ENCODE measurements at places on chromosomes 2 and 18. TPM values are rescaled to one million over a fixed set of nuclear protein-coding genes. Genes with fewer than 3 reads are reported as not detected.

Gene CDC42EP3
- total RNA-seq: 84.5 TPM

Gene TEKT4
- not detected for total RNA-seq

Gene STK11IP
- 8.6 TPM for total RNA-seq

Gene ABCB11
- 0.55 TPM for total RNA-seq

Gene IL37
- not detected for total RNA-seq

Gene RPRM
- total RNA-seq: 26.0 TPM

DNA sequence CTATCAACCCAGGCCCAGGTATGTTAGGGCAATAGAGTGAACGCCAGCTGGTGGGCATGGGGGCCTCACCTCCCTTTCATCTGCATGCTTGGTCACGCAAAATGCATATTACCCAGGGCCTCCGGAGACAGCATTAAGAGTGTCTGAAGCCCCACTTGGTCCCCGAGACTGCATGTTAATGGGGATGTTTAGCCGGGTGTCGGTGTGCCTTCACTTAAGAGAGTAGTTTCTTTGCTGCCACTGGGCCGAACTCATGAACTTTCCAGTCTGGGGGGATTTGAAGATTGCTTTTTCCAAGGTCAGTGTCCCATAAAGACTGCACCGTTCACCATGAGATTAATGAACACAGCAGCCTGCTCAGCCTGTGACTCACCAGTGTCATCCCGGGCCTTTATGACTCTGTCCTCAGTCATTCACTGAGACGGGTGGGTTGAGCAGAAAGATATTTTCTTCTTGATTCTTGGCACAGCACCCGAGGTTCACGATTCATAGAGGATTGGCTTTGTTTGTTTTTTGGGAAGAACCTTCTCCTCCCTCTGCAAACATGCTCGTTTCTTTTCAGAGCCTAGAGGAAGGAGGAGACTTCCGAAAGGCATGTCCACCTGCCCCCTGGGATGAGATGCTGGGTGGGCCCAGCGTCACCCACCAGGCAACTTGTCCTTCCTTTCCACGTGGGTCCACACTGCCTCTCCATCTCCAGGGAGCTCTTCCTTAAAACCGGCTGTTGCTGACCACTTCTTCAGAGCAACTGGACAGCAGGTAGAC is 199.1 kb downstream of the GLI2 start:
- H3K4me3 ChIP-seq: no peak overlapping the region
- DNase-seq: no peak
- H3K27ac ChIP-seq: peak overlapping the region; percentile 77
- H3K36me3 ChIP-seq: no peaks in the 10 kb centered on the region
- no peaks in the 10 kb centered on the region for H3K27me3 ChIP-seq
- H3K4me1 ChIP-seq: peaks cover 58% of the 10 kb centered on the region

DNA sequence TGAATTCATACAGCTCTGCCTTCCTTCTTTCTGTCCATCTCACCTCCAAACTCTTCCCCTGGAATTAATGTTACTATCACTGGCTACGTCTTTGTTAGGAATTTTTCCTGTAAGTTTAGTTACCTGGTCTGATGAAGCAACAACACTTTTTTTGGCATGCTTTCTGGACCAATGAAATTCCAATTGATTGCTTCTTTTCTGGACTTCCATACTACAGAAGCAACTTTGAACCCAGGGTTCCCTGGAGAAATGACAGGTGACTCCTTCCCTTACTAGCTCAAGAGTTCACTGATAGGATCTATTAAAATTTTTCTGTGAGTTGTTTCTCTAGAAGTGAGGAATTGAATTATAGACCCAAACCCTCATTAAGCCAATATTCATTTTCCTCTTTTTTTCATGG is 41.4 kb upstream of the STPG4 start:
- DNase-seq: no peak
- no peaks in the 10 kb centered on the region for H3K27me3 ChIP-seq
- no peak overlapping the region for H3K27ac ChIP-seq

DNA sequence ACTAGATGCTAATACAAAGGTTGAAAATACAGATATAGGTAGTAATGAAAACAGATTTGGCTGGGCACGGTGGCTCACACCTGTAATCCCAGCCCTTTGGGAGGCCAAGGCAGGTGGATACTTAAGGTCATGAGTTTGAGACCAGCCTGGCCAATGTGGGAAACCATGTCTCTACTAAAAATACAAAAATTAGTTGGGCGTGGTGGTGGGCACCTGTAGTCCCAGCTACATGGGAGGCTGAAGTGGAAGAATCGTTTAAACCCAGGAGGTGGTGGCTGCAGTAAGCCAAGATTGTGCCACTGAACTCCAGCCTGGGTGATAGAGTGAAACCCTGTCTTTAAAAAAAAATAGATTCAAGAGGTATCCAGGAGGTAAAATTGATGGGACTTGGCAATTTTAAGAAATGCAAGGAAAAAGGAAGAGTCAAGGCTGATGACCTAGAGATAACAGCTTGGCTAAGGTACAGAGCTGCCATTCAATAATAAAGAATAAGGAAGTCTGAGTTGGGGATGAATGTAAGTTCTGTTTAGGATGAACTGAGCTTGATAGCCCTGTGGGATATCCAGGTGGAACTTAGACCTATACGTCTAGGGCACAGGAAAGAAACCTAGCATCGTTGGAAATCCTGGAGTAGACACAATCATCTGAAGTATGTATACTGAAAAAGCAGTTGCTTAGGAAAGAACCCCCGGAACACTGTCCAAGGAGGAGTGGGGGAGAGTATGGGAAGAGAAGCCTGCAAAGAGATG is 9.1 kb downstream of the MAT2A start:
- no peaks in the 10 kb centered on the region for H3K27me3 ChIP-seq
- H3K27ac ChIP-seq: peak overlapping the region; percentile 99
- peaks cover 36% of the 10 kb centered on the region for H3K36me3 ChIP-seq
- H3K4me3 ChIP-seq: no peak overlapping the region
- H3K4me1 ChIP-seq: peaks cover 25% of the 10 kb centered on the region

DNA sequence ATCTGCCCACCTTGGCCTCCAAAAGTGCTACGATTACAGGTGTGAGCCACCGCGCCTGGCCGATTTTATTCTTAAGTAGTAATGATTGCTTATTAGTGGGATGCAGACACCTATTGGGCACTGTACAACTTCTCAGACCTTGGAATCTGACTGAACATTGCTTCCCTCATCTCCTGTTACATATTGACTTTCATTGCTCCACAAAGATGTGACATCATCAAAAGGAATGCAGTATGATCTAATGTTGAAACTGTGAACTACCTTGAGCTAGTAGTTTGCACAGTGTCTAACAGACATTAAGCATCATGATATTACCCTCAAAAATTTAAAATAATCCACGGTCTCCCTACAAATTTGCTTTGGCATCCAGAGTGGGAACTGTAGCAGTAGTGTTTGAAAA is 109.8 kb upstream of the SIX2 start:
- no peaks in the 10 kb centered on the region for H3K27me3 ChIP-seq
- no peak overlapping the region for H3K4me3 ChIP-seq
- no peak for DNase-seq
- H3K27ac ChIP-seq: no peak overlapping the region

- peak overlapping the region; percentile 76 for H3K4me3 ChIP-seq
- H3K27ac ChIP-seq: peak overlapping the region; percentile 76
- peak; percentile 88 for DNase-seq
- no peaks in the 10 kb centered on the region for H3K27me3 ChIP-seq
Measured at GRCh38 chr2:102736410-102737409, 25.1 kb upstream of the TMEM182 start.

DNA sequence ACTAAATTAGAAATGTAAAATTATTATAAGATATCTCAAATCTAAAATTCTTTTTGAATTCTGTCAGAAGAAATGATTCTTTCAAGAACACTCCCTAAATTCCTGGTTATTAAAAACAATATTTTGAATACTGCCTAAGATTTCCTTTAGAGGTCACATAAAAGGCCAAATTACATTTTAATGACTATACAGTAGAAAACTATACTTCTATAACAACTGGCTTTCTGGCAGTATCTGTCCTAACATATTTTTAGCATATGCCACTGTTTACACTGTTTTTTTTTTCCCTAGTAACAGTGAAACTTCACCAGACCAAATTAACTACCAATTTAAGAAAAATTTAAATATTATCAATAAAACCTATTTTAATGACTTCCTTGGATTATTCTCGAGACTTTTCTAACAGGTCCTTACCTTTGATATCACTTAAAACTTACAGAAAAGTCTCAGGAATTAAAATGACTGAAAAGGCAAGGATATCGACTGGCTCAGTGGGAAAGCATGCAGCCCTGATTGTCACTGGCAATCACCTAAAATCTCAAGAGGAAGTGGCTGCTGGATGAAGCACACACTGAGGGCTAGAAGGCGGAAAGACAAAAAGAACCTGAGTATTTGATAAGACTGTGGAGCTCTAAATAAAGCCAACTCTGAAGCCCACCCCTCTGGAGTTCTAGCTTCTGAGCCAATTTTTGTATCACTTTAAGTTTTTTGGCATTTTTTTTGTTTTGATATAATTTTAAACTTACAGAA is 59.6 kb downstream of the SPIRE1 start:
- H3K4me3 ChIP-seq: no peak overlapping the region
- no peaks in the 10 kb centered on the region for H3K36me3 ChIP-seq
- no peak for DNase-seq
- H3K27ac ChIP-seq: no peak overlapping the region
- no peaks in the 10 kb centered on the region for H3K27me3 ChIP-seq

DNA sequence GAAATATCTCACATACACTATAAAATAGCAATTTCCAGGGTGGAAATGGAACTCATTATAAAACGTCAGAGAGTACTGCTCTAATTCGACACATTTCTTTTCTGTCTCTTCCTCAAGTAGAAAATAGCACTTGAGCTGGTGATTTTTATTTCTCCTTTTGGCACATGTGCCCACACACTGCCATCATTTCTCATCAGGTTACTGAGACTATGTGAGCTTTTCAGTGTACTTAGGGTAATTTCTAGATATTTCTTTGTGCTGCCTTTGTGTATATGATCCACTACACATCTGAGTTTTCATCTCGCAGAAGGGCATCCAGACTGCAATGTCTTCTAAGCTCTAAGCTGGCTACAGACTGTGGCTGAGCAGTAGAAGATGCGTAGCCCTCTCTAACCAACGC is 62.1 kb upstream of the PGAP1 start:
- H3K4me1 ChIP-seq: no peaks in the 10 kb centered on the region
- peaks cover 16% of the 10 kb centered on the region for H3K36me3 ChIP-seq
- no peak for DNase-seq
- H3K27me3 ChIP-seq: no peaks in the 10 kb centered on the region
- no peak overlapping the region for H3K4me3 ChIP-seq

DNA sequence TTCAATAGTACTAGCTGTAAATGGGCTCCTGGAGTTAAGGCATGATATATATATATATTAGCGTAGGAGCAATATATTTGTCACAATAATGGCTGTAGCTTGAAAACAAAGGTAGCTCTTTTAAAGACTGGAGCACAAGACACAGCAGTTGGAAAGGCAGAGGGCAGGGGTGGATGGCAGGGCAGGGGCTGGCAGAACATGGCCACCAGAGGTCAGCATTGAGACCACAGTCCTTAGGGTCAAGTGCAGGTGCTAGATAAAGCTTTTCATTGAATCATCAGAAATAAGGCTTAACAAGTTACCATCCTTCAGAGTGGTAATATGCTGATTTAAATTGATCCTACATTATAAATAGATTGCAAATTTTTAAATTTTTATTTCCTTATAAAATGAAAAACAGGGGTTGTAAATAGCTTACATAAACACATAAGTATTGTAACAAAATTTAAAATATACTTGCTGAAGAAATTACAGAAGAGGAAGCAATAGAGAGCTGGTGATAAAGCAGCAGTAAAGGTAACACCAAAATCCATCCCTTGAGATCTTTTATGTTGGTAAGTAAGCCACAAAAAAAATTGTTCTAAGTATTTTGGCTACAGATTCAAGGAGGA is 161.2 kb upstream of the PIEZO2 start:
- H3K36me3 ChIP-seq: no peaks in the 10 kb centered on the region
- H3K27me3 ChIP-seq: no peaks in the 10 kb centered on the region
- DNase-seq: no peak
- H3K27ac ChIP-seq: no peak overlapping the region

DNA sequence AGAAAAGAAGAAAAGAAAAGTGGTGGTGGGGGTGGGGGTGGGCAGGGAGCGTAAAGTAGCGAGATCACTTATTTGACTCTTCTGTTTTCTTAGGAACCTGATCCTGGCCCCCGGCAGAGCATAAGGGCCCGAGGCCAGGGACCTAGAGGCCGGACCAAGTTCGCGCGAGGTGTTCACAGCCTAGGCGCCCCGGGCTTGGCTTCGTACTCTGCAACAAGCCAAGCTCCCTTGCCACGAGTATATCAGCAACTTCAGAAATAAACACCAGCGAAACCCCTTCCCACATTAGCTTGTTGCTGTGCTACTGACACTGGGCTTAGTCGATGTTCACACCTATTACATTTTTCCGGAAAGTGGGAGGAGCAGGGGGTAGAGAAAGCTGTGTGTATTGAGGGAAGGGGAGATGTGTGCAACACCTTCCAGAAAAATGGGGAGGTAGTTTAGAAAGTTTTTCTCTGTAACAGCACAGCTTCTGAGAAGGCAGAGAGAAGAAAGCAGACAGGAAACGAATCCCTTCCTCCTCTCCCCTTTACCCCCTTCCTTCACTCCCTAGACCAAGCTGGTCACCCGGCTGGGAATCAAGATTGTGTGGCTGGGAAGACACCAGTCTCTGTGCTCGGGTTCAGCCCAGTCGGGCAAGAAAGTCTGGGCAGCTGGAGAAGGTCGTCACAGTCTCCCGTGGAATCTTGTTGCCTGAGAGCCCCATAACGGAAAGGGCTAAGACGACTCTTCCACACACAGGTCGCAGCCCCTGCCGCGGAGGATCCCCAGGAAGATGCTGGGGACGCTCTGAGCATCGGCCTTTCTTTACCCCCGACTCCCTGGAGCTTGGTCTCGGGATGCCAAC is 12.0 kb upstream of the SATB2 start:
- H3K27me3 ChIP-seq: peaks cover 84% of the 10 kb centered on the region
- no peaks in the 10 kb centered on the region for H3K4me1 ChIP-seq
- no peak for DNase-seq

DNA sequence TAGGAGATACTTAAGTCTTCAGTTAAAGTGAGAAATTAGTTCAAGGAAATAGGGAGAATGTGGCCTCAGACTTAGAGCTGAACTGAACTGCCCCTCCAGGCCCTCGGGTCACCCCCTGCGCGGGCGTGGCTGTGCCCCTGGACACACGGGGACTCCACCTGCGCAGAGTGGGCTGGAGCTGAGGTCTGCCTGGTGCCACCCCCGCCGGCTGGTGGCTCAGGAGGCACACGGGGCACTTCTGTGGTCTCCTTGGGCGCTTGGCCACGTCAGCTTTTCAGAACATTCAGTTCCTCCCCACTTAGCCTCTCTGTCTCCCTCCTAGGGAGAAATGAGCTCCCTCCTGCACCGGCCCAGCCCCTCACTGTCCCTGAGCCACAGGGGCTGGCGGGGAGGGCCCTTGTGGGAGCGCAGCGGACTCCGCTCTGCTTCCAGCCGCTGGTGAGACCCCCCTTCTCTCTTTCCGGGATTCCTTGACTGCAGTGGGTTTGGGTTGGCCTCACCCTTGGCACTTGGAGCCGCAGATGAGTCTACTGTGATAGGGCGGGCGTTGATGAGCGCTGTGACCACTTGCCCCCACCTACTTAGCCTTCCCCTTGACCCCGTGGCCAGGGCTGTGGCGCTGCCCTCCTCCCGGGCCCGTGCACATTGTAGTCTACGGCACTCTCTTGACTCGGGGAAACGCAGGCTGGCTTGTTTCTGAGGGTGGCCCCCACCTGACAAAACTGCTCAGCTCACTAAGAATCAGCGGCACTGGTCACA is 18.2 kb upstream of the PDIA6 start:
- H3K36me3 ChIP-seq: no peaks in the 10 kb centered on the region
- DNase-seq: no peak
- peaks cover 26% of the 10 kb centered on the region for H3K27me3 ChIP-seq
- no peak overlapping the region for H3K4me3 ChIP-seq

GRCh38 chr2:241601841-241602240 is 35.1 kb downstream of the THAP4 start:
- DNase-seq: no peak
- H3K27ac ChIP-seq: no peak overlapping the region
- H3K4me3 ChIP-seq: no peak overlapping the region
